ENCODE measurements at places on chromosomes 1 and 21.

- no peak overlapping the region for H3K4me3 ChIP-seq
- no peaks in the 10 kb centered on the region for H3K36me3 ChIP-seq
- DNase-seq = no peak
- H3K27me3 ChIP-seq = no peaks in the 10 kb centered on the region
- H3K4me1 ChIP-seq = peaks cover 7% of the 10 kb centered on the region
- H3K27ac ChIP-seq = no peak overlapping the region
Observed at GRCh38 chr1:28297826-28298225, 31.0 kb upstream of the MED18 start.

DNA sequence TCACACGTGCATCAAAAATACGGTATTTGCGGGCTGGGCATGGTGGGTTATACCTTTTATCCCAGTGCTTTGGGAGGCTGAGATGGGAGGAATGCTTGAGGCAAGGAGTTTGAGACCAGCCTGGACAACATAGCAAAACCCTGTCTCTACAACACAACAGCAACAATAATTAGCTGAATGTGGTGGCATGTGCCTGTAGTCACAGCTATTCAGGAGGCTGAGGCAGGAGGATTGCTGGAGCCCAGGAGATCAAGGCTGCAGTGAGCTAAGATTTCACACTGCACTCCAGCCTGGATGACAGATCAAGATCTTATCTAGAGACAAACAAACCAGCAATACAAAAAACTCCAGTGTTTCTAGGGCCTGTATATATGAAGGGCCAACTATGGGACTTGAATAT is 30.6 kb downstream of the PTPRU start:
- no peaks in the 10 kb centered on the region for H3K36me3 ChIP-seq
- no peaks in the 10 kb centered on the region for H3K27me3 ChIP-seq
- H3K4me1 ChIP-seq = no peaks in the 10 kb centered on the region
- no peak overlapping the region for H3K27ac ChIP-seq
- no peak for DNase-seq
- no peak overlapping the region for H3K4me3 ChIP-seq

DNA sequence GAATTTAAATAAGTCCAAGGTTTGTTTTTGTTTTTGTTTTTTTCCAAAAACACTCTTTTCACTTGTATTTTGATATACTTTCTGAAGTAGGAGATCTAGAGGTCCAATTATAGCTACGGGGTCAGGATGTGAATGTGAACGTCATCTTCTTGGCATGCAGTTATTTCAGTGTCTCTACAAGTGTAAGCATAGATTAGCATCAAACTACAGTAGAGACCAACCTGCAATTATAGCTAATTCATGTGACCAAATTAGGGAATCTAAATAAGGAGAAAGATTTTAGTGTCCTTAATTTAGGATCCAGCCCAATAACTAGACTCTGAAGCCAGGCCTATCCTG is 107.3 kb upstream of the PALMD start:
- no peak overlapping the region for H3K4me3 ChIP-seq
- no peak overlapping the region for H3K27ac ChIP-seq
- no peaks in the 10 kb centered on the region for H3K27me3 ChIP-seq
- H3K36me3 ChIP-seq = no peaks in the 10 kb centered on the region
- no peak for DNase-seq

DNA sequence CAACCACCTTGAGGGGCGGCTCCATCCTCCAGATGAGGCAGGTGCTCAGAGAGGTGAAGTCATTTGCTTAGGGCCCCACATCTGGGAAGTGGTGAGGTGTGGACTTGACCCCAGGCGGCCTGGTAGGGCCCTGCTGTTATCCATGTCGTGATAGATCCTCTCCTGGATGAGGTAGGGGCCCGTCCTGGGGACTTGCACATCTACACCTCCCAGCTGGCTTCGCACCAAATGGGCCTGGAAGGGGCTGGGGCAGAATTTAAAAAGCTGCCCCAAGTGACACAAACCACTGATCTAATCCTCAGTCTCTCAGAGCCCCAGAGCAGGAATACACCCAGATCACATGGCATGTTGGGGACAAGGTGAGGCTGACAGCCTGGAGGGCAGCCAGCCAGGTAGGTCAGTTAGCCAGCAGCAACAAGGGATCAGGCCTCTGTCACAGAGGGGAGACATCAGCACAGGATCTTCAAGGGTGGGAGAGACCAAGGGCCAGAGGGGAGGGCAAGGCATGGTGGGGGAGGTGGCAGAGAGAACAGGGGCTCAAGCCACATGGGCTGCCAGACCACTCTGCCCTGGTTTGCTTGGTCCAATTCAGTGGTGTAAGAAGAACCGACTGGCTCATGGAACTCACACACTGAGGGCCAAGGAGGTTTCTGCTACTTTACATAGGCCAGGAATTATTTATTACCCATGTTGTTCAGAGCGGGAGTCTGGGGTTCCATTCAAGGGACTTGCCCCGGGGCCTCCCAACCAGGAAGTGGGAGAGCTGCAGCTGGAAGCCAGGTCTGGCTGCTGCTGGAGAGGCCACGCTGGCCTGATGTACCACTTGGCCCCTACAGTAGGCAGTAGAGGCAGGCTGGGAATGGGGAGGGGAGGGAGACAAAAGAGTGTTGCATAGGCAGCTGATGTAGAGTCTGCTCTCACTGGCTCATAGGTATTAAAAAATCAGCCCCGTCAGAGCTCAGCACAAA is 12.1 kb downstream of the LRP8 start:
- no peak overlapping the region for H3K27ac ChIP-seq
- DNase-seq = no peak
- H3K4me3 ChIP-seq = no peak overlapping the region
- no peaks in the 10 kb centered on the region for H3K36me3 ChIP-seq
- no peaks in the 10 kb centered on the region for H3K27me3 ChIP-seq

GRCh38 chr1:7570311-7570710 is 200.8 kb upstream of the VAMP3 start:
- no peak overlapping the region for H3K27ac ChIP-seq
- DNase-seq = no peak
- no peak overlapping the region for H3K4me3 ChIP-seq
- no peaks in the 10 kb centered on the region for H3K4me1 ChIP-seq
- H3K27me3 ChIP-seq = no peaks in the 10 kb centered on the region
- no peaks in the 10 kb centered on the region for H3K36me3 ChIP-seq

- H3K27me3 ChIP-seq = no peaks in the 10 kb centered on the region
- peaks cover 7% of the 10 kb centered on the region for H3K36me3 ChIP-seq
- H3K27ac ChIP-seq = no peak overlapping the region
- no peak for DNase-seq
- H3K4me3 ChIP-seq = no peak overlapping the region
Observed at GRCh38 chr1:229665912-229666558, 40.0 kb downstream of the URB2 start.

DNA sequence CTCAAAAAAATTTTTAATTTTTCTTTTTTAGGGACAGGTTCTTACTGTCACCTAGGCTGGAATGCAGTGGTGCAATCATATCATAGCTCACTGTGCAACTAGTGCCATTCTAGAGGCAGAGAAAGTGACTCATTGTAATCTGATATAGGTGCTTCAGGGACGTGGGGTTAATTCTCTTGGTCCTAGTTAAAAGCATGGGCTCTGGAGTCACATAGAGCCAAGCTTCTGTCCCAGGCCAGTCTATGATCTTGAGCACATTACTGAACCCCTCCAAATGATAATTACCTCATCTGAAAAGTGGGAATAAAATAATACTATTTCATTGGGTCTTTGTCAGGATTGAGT is 1.1 kb upstream of the ADIPOR1 start:
- H3K27ac ChIP-seq = no peak overlapping the region
- H3K27me3 ChIP-seq = no peaks in the 10 kb centered on the region
- H3K4me3 ChIP-seq = no peak overlapping the region

- no peaks in the 10 kb centered on the region for H3K4me1 ChIP-seq
- no peak overlapping the region for H3K27ac ChIP-seq
- peak; percentile 41 for DNase-seq
- H3K27me3 ChIP-seq = no peaks in the 10 kb centered on the region
- no peaks in the 10 kb centered on the region for H3K36me3 ChIP-seq
- H3K4me3 ChIP-seq = no peak overlapping the region
Observed at GRCh38 chr1:95287081-95287480, 53.1 kb downstream of the RWDD3 start.

DNA sequence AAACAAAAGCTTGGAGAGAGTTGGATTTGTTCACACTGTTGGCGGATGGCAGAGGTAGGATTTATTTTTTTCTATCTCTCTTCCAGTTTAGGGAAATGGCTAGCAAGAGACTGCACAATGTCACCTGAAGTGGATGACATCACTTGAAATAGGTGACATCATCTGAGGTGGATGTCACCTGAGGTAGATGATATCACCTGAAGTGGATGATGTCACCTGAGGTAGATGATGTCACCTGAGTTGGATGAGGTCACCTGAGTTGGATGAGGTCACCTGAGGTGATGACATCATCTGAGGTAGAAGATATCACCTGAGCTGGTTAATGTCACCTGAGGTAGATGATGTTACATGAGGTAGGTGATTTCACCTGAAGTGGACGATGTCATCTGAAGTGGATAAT is 413.4 kb downstream of the DSCAM start:
- H3K27me3 ChIP-seq = no peaks in the 10 kb centered on the region
- H3K27ac ChIP-seq = no peak overlapping the region
- no peaks in the 10 kb centered on the region for H3K4me1 ChIP-seq

DNA sequence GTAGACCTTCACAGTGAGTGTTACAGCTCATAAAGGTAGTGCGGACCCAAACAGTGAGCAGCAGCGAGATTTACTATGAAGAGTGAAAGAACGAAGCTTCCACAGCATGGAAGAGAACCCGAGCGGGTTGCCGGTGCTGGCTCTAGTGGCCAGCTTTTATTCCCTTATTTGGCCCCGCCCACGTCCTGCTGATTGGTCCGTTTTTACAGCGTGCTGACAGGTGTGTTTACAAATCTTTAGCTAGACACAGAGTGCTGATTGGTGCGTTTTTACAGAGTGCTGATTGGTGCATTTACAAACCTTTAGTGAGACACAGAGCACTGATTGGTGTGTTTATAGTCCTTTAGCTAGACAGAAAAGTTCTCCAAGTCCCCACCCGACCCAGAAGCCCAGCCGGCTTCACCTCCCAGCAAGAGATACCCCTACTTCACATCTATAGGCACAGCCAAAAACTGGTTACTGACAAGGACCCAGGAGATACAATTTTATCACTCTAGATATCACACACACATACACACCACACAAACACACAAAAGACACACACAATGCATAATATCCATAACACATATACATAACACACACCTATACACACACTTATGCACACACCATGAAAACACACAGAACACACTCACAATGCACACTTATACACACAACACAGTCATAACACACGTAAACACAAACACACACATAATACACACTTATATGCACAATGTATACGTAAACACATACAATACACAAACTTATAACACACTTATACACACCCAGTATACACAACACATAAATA is 68.5 kb downstream of the MAP3K21 start:
- no peak for DNase-seq
- no peaks in the 10 kb centered on the region for H3K36me3 ChIP-seq
- no peaks in the 10 kb centered on the region for H3K27me3 ChIP-seq
- no peak overlapping the region for H3K27ac ChIP-seq

- no peak overlapping the region for H3K27ac ChIP-seq
- H3K4me3 ChIP-seq = no peak overlapping the region
- H3K27me3 ChIP-seq = no peaks in the 10 kb centered on the region
- H3K4me1 ChIP-seq = no peaks in the 10 kb centered on the region
- DNase-seq = no peak
Observed at GRCh38 chr21:24852610-24853195, 754.6 kb downstream of the MRPL39 start.

DNA sequence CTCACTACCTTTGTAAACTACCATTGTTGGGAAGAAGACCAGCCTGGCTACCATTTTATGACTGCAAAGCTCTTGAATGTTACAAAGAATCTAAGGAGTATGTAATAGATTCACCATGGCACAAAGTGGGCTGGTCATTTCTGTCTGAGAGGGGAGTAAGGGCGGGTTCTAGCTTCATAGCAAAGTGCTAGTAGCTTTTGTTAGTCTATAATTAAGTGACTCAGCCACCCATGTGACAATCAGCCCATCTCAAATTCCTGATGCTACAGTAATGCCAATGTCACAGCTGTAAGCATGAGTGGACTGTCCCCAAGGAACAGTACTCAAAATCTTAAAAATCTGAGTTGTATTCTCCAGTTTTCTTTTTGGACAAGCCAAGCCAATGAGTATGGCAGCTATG is 15.4 kb upstream of the OTUD3 start:
- peak overlapping the region; percentile 4 for H3K27ac ChIP-seq
- H3K4me3 ChIP-seq = no peak overlapping the region
- no peaks in the 10 kb centered on the region for H3K36me3 ChIP-seq
- peak; percentile 84 for DNase-seq
- H3K27me3 ChIP-seq = no peaks in the 10 kb centered on the region

Data from A673 (cell line).